NT2/D1 (cell line): ENCODE measurements at places on chromosomes 5 and 9.

- no peak for DNase-seq
Measured at GRCh38 chr5:36904677-36905076, 28.1 kb downstream of the NIPBL start.

GRCh38 chr9:4225291-4226028 lies 74.4 kb downstream of the GLIS3 start:
- no peak for DNase-seq

DNA sequence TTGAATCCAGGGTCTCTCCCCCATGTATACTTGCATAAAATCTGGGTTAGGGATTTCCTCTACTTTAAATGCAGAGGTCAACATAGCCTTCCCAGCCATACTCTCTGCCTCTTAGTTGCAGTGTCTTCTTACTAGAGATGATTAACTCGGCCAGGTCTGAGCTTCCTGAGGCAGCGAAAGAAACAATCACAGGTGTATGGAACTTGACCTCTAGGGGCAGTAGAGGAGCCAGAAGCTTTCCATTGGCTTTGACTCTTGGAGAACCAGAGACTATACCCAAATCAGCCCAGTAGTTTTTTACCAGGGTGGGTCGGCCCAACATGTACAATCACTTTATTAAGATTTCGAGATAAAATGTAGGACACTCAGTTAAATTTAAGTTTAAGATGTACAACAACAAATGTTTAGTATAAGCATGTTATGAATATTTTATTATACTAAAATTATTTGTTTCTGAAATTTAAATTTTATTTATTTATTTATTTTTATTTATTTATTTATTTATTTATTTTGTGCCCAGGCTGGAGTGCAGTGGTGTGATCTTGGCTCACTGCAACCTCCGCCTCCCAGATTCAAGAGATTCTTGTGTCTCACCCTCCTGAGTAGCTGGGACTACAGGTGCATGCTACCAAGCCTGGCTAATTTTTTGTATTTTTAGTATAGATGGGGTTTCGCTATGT lies 48.0 kb upstream of the DMRT3 start:
- peak; percentile 42 for DNase-seq

- no peak for DNase-seq
Measured at GRCh38 chr9:92324889-92325268, 271 bp downstream of the NOL8 start.
